ENCODE measurements at places on chromosomes 1 and 21.

DNA sequence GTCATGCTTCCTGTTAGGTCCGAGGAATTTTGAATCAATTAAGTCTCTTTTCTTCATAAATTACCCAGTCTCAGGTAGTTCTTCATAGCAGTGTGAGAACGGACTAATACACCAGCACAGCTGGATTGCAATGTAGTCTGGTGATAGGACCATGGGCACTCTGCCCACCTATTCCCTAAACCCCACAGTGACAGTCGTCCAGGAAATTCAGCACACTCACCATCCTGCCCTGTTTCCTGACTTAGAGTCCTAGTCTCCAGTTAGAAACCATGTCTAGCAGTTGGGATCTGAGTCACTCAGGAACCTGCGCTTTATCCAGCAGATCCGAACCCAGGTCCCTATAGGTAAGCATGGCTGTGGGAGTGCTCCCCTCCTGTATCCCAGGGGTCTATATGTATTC lies 149.3 kb upstream of the TNR start:
- no peak for DNase-seq

- no peak for DNase-seq
Measured at GRCh38 chr1:2428490-2428889, 16.1 kb upstream of the PEX10 start.

DNA sequence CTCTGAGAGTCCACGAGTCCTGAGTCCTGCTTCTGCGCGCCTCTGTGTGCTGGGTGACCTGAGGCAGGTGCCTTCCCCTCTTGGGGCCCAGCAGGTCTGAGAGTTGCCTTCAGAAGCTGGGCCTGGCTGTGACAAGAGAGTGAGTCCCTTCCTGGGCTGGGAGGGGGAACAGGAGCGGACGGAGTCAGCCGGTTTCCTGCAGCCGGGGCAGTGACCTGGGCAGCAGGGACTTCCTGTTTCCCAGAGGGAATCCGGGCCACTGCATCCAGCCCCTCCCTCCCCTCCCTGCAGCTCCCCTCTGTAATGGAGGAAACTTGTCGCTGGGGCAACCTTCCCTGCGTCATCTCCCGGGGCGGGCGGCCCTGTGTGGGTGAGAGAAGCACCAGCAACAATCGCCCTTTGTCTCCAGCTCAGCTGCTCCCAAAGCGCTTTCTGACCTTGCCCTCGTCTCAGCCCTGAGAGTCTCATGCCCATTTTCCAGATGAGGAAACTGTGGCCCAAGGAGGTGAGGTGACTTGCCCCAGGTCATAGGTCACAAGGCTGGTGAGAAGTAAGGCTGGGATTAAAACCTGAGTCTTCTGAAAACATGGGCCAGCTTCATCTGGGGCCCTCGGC lies 61.1 kb downstream of the SDC3 start:
- no peak for DNase-seq

DNA sequence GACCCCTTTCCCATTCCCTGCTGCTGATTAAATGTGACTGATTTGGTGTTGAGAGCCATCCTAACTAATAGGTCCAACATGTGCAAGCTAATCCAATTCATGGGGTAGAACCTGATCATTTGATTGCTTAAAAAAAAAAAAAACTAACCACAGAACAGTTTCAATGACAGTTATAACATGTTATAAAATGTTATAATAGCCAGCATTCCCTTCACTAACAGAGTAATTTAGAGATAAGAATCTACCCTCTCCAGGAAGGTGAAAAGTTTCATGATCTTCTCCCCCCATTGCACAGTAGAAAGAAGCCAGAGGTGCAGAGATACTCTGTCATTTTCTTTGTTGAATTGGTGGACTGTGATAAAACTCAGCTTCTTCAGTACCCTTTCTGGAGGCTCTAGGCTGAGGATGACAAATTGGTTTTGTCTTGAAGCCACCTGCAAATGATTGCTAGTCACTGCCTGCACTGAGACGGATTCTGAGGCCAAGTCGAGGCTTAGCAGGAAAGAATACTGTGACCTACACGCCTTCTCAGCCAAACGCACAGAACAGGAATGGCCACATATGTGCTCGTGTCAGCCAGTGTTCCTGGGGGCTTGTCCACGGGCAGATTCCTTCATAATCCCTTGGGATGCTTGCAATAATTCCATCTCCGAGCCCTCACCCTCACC lies 215.7 kb upstream of the IRF2BP2 start:
- DNase-seq: no peak

DNA sequence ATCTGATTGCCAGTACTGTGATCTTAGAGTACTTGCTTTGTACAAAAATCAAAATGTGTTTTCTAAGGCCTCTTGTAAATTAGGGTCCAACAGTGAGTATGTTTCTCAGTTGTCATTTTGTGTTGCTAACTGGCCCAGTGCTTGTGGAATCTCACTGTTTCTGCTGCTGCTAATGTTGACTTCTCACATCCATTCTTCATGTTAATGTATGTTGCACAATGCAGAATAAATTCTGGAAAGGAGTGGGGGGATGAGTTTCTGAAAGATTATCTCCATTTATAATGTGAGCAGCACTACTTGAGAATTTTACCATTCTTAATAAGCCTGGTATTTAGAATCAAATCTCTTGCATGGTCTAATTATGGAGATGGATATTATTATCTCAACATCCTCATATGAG lies 57.9 kb downstream of the CACHD1 start:
- DNase-seq: no peak

DNA sequence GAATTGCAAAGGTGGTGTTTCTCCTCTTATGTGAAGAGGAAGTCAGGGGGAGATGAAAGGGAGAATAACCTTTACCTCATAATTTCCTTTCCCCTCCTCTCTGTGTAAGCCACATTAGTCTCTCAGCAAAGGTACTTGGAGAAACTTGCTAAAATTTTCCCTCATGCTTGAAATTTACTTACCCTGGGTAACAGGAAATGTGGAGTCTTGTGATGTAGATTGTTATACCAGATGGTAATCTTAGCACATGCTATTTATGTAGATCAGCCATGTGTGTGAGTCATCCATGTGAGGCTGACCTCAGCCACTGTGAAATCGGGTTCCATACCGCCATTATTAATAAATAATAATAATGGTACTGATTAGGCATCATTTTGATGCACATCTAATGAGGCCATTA lies 128.4 kb downstream of the TGFB2 start:
- DNase-seq: no peak

DNA sequence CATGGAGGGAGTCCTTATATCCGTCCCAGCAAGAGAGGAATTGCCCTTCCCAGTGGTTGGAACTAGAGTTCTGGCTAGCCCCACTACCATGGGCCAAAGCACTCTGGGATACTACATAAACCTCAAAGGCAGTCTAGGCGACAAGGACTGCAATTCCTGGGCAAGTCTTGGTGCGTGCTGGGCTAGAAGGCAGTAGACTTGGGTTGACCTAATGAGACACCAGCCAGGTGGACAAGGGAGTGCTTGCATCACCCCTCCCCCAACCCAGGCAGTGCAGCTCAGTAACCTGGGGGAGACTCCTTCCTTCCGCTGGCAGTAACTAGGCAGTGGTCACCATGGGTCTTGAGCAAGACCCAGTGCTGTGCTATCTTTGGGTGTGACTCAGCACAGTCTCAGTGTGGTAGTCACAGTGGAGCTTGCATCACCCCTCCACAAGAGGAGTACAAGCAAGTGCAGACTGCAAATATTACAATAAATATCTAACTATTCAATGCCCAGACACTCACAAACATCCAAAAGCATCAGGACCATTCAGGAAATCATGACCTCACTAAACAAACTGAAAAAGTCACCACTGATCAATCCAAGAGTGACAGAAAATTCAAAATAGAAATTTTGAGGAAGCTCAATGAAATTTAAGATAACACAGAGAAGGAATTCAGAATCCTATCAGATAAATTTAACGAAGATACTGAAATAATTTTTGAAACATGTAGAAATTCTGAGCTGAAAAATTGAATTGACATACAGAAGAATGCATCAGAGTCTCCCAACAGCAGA lies 84.7 kb upstream of the LYPLAL1 start:
- no peak for DNase-seq

DNA sequence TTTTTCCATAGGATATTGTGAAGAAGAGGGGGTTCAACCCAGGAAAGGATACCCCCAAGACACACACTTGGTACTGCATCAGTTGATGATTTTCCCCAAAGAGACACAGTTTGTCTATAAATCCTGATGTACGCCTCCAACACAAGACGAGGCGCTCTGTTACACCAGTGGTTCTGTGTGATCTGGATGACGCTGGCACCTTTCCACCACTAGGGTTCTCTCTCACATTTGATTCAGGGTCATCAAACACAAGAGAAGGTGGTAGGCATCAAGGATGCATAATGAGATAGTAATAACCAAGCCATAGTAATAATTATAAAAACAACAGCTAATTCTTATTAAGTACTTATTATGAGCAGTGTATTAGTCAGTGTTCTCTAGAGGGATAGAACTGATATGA lies 508.8 kb upstream of the ZP4 start:
- DNase-seq: no peak

DNA sequence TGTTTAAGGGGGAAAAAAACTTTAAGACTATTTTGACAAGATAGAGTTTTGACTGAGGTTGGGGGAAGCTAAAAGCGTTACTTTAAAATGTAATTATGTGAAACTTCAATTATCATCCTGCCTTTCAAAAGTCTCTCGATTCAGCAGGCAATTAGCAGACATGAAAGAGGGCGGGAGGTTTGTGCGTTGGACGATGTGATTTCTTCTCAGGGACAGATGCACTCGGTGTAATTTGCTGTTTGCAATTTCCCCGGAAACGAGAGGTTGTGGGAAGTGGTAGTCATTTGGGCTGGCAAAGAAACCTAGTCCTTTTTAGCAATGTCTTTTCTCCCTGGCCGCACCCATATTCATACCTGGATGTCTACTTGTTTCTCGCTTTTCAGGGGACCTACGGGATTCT lies 27.1 kb downstream of the KAZN start:
- no peak for DNase-seq

DNA sequence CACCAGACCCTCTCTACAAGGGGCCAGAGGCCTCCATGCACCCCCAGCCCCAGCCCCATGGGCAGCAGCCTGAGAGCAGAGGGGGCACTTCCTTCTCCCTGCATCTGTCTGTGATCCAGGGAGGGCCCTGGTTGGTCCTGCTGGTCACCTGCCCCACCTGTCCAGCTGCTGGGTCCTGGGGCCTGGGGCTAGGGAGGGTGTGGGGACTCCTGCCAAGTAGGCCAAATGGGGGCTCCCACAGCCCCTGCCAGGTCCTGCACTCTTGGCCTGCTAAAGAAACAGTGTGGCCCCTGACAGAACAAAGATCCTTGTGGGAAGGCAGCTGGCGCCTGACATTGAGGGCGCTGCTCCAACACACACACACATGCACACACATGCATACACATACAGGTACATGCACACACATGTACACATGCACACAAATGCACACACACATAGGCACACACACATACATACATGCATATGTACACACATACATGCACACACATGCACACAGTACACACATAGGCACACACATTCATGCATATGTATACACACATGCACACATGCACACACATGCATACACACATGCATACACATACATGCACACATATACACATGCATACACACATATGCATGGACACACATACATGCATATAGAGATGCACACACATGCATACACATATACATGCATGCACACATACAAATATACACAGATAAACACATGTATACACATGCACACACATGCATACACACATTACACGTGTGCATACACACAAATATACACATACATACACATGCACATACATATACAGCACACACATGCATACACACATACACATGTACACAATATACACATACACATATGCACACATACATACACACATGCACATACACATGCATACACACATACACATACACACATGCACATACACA lies 49.9 kb downstream of the TRPM2 start:
- DNase-seq: no peak

DNA sequence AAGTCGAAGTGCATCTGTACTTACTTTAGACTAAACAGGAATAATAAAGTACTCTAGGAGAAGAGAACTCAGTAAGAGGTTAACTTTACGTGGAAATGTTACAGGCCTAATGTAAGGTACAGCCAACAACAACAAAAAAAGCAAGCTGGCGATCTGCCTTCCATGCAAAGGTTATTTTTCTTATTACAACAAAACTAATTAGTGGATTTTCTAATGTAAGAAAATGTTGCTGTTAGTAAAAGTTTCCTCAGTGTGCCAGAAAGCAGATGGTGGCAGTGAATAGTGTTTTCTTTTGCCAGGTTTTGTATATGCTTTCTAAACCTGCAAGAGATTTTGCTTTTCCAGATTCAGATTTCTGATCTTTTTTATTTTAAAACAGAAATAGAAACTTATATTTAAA lies 179.2 kb downstream of the NFIA start:
- DNase-seq: no peak

DNA sequence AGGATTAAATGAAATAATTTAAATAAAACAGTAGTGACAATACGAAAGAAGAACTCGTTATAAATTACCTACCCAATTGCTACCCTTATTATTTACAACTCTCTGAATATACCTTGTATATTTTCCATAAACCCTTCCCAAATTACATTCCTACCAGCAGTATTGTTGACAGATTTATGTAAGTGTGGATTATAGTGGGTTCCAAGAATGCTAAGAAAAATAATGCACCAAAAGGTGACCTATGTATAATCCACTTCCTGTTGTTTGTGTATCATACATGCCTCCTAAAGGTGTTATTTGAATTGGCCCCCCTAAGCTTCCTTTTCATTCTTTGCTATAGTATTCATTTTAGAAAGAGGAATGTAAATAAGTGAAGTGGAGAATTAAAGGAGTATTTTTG lies 33.2 kb upstream of the CXADR start:
- no peak for DNase-seq

DNA sequence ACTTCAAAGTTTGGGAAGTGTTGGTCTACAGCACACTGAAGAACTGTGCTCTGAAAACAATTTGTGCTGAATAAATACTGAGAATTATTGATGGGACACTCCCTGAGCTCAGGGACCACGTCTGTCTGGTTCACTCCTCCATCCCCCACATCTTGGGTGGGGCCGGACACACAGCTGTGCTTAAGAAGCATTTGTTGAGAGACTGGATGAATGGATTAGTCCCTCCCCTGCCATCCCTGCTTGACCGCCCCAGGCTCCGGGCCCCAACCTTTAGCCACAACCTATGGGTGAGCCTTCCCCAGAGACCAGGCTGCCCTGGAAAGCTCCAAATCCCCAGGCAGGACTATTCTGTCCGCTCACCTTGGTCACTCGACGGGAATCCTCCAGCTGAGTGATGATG lies 7.5 kb downstream of the TRIM63 start:
- DNase-seq: no peak

GRCh38 chr1:94543893-94544635 lies 2.5 kb upstream of the F3 start:
- DNase-seq: no peak

DNA sequence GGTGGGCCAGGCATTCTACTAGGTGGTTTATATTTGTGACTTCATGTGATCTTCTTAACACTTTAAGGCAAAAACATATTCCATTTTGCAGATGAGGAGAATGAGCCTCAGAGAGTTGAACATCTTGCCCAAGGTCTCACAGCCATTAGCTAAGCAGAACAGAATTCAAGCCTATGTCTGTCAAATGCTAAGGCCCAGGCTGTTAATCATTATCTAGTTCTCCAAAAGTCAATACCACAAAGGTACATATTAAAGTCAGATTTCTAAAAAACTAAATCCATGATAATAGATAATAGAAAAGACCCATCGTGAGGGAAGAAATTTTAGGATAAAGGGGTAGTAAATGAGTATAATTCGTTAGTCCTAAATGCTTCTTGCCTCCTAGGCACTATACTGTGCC lies 234.3 kb downstream of the KCNH1 start:
- DNase-seq: no peak

All from stimulated activated CD4-positive, alpha-beta T cell treated with anti-CD3 and anti-CD28 coated beads, Interleukin-2, amount 100 ng/mL, for 4 hours (primary cell).